ENCODE measurements at places on chromosomes 1 and 21.

DNA sequence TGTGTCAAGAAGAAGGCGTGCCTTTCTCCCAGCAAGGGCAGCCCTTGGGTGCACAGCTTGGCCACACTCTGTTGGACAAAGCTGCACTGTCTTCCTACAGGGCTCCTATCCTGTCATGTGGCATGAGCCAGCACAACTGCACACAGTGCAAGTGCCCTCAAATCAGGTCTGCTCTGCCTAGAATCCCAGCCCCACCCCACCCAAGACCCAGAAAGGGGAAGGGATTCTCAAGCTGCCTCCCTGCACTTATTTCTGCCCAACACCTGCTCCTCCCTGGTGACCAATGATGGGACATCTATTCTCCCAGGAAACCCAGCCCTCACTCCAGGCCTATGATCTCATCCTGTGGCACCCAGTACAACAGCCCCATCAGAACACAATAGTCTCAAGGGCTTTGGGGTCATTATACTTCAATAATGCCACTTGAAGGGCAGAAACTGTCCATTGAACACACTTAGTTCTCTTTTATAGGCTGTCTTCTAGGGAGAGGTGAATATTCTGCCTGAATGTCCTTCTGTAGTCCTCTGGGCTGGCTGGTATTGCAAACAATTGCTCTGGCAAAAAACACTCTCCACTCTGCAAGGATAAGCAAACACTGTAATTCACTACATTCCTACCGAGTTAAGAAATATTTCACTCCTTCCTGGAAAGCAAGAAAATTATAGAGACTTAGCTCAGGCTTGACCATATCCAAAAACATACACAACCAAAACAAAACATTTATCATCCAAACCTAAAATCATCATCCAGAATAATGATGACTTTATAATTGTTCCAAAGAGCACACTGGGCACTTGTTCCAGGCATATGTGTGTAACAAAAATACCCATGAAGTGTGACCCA is 43.1 kb upstream of the IGSF3 start:
- no peak for DNase-seq

GRCh38 chr21:44013380-44014088 is 1.4 kb downstream of the TRAPPC10 start:
- DNase-seq: peak; percentile 27

DNA sequence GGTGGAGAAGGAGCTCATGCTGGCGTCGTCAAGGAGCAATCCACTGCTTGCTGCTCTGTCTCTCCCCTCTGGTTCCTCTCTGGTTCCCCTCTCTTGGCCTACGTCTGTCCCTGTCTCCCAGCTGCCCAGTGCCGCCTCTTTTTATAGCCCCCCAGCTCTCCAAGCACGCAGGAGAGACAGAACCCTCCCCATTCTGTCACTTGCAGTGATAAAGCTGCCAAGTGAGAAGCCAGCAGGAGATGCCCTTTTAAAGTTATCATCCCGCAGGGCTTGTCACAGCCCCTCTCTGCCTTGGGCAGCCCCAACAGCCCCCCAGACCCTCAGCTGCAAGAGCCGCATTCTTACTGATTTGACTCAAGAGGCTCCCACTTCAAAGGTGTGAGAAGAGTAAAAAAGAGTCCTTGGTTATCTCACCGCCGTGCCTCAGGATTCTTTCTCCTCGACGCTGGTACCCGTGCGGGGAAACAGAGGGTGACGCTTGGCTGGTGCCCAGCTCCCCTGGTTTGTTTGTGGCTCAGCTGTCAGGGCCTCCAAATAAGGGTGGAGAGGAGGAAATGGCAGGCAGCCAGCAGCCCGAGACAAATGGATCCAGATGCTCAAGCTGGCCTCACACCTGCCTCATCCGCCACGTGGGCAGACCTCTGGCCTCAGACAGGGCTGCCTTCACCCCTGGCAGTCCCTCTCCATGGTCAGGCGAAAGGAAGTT is at the start of gene NPPA:
NPPA (minus strand) TSS at position 117 of the 706 bp plus-strand sequence; CDS start at position 18, 99 bp downstream.
- DNase-seq: no peak

- DNase-seq: peak; percentile 84
Observed at GRCh38 chr21:16279731-16280581, 550.2 kb downstream of the USP25 start.

DNA sequence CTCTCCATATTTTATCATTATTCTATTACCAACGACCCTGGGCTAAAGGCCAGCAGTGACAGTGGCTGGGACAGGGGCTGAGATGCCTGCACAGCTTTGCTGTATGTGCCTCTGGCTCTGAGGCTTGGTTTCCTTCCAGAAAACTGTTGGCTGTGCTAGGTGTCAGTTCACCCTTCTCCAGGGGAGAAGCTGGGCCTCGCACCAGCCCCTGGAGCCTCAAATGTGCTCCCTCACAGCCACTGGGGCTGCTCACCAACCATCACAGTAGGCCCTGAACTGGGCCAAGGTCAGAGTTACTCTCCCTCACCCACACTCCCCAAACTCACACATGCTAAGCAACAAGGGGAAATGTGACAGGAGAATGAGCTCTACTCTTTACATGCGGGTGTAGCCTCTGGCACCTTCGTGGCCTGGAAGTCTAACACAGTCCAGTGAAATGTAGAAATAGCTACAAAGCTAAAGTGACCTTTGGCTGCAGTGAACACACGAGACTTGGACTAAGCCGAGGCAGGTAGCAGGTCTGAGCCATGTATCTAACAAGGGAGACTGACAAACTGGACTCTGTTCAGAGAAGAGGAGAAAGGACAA is 4.7 kb upstream of the CD160 start:
- no peak for DNase-seq

DNA sequence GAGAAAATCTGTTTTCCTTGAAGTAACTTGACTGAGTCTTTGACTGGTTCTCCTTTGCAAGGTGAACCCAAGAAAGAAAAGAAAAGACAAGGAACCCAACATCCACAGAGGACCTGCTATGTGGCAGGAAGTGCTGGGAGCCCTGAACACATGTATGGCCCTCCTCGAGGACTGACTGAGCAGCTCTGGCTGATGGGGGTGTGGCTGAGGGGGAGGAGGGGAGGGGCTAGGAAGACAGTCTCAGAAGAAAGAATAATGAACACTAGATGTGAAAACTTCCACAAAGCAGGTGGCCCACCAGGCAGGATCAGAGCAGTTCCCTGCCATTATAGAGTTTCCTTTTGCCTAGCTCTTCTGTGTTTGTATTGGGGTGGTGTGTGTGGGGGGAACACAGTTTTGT is 26.1 kb downstream of the NENF start:
- no peak for DNase-seq

DNA sequence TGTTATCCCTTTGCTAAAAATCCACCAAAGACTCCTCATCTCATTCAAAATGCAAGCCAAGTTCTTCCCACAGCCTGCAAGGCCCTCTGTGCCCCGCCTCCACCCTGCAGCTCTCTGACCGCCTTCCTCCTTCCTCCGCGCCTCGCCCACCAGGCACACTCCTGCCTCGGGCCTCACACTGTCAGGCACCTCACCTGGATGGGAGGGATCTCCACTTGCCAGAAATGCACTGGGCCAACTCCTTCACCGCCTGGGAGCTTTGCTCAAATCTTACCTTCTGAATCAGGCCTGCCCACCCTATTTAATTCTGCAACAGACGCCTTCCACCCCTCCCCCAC is 26.2 kb downstream of the PGBD5 start:
- no peak for DNase-seq

- DNase-seq: peak; percentile 80
Observed at GRCh38 chr1:159869173-159869572, 6.7 kb upstream of the VSIG8 start.

- DNase-seq: no peak
Observed at GRCh38 chr1:197761654-197762053, 13.6 kb downstream of the DENND1B start.

DNA sequence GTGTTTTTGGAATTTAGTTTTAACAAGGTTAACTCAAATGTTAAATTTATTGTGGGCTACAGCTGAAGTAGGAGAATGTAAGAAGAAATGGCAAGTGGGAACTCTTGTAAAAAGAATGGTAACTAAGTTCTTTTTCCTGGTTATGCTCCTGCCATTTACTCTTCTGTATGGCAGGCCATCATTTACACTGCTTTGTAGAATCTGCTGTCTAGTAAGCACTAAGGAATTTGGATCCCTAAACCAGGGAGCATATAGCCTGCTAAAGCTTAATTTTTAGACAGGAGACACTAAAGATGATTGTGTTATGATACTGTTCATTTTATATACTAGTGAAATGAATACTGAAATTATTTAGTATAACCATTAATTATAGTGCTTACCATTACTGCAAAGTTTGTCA is 85.3 kb downstream of the CAMTA1 start:
- peak; percentile 50 for DNase-seq

DNA sequence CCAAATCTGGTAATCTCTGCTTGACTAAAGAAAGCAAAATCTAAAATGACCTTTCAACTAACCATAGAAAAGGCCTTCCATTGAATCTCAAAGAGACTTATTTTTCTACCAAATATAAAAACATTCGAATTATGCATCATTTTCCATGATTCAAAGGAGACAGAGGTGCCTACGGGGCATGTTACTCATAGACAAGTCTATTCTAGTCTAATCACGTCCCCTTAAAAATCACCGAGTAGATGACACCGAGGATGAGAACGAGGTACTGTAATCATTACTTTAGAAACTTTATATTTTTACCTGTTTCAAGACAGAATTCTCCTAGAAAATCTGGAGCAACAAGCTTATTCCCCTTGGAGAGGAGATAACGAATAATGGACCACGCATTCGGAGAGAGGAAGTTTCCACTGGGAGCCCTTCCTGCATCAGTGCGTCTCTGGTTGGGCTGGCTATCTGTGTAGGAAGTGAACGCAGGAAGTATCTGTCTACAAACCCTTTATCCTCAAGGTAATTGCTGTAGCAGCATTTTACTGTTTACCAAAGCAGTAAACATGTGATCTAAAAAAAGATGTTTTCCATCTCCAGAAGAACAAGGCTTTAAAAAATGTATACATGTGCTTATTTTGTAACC is 9.5 kb downstream of the ERG start:
- no peak for DNase-seq

GRCh38 chr1:179080866-179081686 is 794 bp upstream of the TOR3A start:
- DNase-seq: no peak

DNA sequence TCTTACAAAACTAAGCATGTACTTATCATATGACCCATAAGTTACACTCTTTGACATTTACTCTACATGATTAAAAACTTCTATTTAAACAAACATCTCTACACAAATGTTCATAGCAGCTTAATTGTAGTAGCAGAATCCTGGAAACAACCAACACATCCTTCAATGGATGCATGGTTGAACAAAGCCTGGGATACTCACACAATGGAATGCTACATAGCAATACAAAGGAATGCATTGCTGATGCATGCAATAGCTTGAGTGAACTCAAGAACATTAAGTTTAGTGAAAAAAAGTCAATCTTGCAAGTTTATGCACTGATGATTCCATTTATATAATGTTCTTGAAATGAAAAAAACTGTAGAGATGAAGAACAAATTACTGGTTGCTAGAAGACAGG is 686.9 kb downstream of the LRRIQ3 start:
- DNase-seq: peak; percentile 1

DNA sequence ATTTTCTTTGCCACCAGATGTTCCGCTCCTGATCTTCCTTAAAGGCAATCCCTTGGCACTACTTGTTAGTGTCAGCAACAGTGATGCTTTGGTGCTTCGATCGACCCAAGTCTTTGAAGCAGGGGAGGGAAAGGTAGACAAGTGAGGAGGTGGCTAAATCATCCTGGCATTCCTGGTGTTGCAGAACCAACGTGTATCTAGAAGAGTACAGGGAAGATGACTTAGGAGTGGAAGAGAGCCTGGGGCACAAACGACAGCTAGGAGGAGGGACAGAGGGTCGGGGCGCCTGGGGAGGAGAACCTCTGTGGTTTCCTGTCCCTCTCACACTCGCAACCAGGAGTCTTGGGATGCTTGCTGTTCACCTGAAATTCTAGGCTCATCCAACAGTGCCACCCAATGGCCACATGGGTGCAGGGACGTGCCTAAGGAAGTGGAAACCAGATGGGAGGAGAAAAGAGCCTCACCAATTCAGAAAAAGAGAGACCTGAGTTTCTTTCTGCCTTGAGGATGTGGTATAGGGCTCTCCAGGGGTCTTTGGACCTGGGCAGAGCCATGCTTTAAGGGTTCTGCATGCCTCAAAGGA is 9.5 kb upstream of the KCNA2 start:
- DNase-seq: peak; percentile 64

GRCh38 chr1:47214549-47214948 is 17.5 kb downstream of the TAL1 start:
- no peak for DNase-seq

- no peak for DNase-seq
Observed at GRCh38 chr1:5296095-5296494, 641.7 kb downstream of the AJAP1 start.

GRCh38 chr1:53967409-53968124 is 21.4 kb downstream of the LRRC42 start:
- no peak for DNase-seq

DNA sequence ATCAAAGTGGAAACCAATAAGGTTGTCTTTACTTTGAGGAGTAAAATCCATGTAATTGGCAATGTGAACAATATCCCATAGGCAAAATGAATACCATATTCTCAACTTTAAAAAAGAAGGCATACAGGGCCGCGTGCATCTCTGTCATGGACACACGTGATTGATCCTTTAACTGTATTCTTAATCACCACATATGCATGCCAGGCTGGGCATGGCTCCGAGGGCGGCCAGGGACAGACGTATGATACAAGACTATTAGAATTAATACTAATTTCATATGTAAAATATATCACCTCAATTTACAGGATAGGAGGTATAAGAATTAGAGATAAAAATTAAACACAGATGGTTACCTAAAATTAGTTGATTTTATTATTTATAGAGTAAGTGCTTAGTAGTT is 11.2 kb downstream of the RGS21 start:
- DNase-seq: no peak

GRCh38 chr1:64965366-64966157 is 787 bp downstream of the JAK1 start:
- peak; percentile 82 for DNase-seq

- no peak for DNase-seq
Observed at GRCh38 chr1:40820911-40821693, 37.5 kb downstream of the KCNQ4 start.

DNA sequence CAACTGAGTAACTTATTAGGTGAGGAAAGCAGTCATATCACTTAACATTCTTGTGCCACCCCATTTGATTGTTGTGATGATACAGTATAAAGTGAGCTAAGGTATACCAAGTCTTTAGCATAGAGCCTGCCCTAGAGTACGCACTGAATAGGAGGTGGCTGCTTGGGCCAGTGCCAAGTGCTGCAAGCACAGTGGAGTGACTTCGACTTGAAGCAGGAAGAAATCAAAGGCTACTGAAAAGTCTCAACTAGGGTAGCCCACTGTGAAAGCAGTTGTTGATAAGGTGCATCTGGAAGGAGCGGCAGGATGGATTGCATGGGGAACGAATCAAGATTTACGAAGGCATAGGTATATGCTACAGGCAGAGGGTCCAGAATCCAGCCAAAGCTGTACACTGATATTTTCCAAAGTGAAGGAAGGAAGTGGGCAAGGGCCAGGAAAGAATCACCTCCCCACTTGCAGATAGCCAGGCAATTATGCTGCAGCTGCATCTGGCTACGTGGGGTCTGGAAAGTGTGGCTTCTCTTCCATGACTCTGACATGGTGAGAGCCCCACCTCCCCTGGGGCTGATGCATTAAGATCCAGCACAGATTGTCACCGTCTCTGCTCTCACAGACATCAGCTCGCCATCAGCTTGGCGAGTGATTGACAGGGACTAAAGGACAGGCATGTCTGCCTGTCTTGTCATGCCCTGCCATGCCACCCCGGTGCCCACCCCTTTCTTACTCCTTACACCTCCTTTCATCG is 287.0 kb upstream of the PLXNA2 start:
- no peak for DNase-seq

Data from iris pigment epithelial cell (primary cell).